ENCODE measurements at places on chromosomes 11 and 22.
A peak's percentile ranks its signal among the peaks of the same experiment; 100 is the strongest.

GRCh38 chr11:74557526-74557925 lies 34.9 kb upstream of the POLD3 start:
- DNase-seq, result no peak

- DNase-seq, result no peak
These were observed 38.5 kb downstream of the CDON start for GRCh38 chr11:126024123-126024522.

DNA sequence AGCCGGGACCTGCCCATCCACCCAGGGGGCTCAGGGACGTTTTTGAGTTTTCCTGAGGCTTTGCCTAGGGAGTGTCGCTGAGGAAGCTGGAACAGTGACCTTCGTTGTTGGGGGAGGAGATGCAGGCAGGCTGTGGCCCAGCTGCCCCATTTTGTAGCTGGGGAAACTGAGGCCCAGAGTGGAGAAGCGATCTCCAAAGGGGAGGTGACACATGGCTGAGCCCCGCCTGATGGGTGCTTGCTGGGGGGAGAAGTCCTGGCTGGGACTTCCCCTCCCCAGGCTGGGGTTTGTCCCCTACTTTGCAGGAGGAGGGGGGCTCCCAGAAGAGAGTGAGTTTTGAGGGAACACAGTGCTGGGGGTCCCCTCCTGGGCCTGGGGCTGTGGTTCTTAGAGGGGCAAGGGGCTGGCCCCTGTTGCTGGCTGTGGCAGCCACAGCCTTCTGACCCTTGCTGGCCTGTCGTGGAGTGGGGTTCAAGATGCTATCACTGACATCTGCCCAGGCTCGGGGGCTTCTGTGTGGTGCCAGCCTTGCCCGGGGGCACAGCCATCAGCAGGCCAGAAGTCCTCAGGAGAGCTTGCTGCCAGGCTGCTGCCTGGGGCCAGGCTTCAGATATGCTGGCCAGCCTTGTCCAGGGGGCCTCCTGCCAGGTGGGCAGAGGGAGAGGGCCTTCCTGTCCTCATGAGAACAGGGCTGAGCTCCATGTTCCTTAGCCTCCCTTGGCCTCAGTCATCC lies 21.4 kb downstream of the KCNQ1 start:
- DNase-seq, result no peak

GRCh38 chr22:48079505-48080290 lies 1317.2 kb downstream of the TBC1D22A start:
- DNase-seq, result no peak

GRCh38 chr11:47394322-47395222 lies 13.8 kb upstream of the SLC39A13 start:
- DNase-seq, result peak; percentile 41

Measured in stimulated activated naive CD4-positive, alpha-beta T cell (primary cell).